ENCODE measurements at places on chromosomes 1 and 21.
A peak's percentile ranks its signal among the peaks of the same experiment; 100 is the strongest.

DNA sequence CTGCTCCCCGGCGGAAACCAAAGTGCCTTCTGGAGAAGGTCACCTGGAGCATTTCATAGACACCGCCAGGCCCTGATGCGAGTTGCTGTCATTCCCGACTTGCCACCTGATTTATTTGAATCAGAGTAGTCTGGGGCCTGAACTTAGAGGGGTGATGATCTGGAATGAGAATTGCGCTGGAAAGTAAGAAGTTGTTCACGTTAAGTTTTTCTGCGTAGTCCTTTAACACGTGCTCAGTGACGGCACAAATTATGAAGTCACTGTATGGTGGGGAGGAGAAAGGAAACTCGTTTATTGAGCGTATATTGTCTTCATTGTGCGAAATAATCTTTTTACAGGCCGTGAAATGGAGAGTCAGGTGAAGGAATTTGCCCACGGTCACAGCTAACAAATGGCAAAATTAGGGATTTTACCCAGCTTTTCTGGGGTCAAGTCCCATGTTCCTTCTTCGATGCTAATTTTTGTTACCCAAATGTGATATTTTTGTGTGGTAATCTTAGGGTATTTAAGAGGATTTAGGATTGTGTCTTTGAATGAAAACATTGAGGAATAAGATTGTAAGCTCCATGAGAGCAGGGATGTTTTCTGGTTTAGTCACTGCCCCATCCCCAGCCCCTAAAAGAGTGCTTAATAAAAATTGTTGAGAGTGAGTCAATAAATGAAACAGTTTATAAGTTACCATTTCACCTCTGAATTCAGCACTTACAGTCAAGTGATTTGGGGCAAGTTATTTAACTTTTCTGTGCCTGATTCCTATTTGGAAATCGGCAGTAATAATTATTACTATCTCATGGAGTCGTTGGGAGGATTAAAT is 46.4 kb upstream of the NBL1 start:
- peak; percentile 51 for DNase-seq

GRCh38 chr1:216379441-216379840 is 43.8 kb downstream of the USH2A start:
- no peak for DNase-seq

- DNase-seq: no peak
Measured at GRCh38 chr1:202150187-202150586, 5.7 kb upstream of the ARL8A start.

- no peak for DNase-seq
Measured at GRCh38 chr1:107184888-107185287, 44.0 kb downstream of the NTNG1 start.

- no peak for DNase-seq
Measured at GRCh38 chr1:241611063-241611462, 29.1 kb downstream of the CHML start.

DNA sequence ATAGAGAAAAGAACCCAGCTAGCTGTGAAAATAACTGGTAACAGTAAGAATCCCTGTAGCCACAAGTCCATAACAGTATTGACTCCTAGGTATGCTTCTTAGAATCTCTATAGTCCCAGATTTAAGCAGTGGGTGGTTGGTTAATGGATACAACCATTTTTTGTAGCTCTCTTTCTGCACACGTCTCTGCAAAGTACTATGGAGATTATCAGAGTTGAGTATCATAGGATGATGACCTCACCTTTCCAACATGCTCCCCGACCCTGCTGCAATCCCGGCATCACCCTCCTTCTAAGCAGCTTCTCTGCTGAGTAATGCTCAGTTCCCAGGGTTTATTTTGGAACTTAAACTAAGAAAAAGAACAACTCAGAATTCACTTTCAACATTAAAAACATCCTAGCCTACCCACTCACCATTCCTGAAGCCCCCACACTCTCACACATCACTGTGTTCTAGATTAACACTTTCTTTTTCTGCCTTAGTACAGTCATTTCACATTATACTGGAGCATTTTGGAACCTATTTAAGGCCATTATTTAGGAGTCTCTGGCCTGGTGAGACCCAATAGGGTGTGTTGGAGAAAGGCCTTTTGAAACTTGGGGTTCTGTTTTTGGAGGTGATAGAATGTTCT is 2.7 kb downstream of the MLLT11 start:
- DNase-seq: no peak

DNA sequence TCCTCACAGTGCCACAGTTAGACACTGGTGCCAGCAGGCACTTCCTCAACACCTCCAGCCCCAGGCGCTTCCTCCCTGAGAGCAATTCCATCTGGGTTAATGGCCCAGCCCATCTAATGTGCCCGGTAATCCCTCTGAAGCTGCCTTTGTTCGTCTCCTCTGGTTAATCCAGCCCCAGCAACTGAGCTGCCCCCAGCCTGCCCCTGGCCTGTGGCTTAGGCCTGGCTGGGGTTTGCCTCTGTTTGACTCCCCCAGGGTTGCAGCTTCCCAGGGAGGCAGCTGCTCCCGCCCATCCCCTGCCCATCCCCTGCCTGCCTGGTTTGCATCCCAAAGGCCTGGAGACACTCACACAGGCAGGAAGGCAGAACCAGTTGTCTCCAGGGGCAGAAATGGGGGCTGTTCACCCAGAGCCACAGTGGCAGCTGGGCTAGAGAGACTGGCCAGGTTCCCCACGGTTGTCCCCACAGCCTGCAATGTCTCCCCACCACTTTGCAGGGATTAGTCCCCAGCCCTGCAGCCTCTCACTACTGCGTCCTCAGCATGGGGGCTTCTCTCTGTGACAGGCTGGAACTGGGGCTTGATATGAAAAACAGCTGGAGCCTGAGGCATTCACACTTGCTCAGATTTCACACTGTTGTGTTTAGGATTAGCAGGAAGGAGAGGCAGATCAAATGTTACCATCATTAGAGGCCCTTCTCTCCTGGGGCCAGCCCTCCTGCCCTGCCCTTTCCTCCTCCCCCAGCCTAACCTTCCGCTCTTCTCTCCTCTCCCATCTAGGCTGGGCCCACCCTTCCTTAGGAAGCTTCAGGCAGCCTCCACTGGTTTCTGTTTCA is 120.2 kb downstream of the TLR5 start:
- no peak for DNase-seq

DNA sequence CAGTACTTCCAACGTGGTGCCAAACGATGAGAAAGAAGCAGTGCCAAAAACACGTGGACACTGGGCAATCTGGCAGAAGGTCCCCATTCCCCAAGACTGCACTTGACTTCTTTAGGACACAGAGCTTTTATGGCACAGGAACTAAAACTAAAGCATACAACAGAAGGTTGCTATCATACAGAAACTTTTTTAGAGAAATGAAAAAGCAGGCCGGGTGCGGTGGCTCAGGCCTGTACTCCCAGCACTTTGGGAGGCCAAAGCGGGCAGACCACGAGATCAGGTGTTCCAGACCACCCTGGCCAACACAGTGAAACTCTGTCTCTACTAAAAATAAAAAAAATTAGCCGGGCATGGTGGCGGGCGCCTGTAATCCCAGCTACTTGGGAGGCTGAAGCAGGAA is 43.0 kb downstream of the GNB1 start:
- no peak for DNase-seq

- no peak for DNase-seq
Measured at GRCh38 chr1:158059984-158060383, 66.5 kb downstream of the KIRREL1 start.

- no peak for DNase-seq
Measured at GRCh38 chr1:68197461-68197860, 34.9 kb downstream of the WLS start.

DNA sequence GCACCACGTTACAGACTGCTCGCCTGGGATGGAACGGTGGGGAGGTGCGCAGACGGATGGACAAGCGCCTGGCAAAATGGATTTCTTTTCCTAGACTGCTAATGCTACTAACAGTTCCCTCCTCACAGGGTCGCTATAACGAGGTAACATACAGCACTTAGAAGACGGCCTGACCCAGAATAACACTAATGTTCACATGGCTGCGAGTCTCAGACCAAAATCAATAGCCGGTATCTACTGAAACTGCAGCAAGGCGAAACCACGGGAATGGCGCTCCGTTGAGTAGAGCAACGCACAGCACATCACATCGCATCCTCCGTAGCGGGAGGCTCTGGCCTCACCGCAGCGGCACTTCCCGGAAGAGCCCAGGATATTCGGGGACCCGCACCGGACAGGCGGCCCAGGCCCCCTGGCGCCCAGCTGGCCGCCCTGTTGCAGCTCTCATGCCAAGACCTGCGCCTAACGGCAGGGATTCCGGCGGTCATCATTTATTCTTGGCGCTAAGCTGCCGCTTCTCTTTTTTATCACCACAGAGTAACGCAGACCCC is 46.6 kb downstream of the VPS26C start:
- DNase-seq: no peak

- DNase-seq: no peak
Measured at GRCh38 chr1:230087028-230087716, 20.1 kb downstream of the GALNT2 start.

- DNase-seq: no peak
Measured at GRCh38 chr1:182080040-182080439, 18.5 kb upstream of the ZNF648 start.

DNA sequence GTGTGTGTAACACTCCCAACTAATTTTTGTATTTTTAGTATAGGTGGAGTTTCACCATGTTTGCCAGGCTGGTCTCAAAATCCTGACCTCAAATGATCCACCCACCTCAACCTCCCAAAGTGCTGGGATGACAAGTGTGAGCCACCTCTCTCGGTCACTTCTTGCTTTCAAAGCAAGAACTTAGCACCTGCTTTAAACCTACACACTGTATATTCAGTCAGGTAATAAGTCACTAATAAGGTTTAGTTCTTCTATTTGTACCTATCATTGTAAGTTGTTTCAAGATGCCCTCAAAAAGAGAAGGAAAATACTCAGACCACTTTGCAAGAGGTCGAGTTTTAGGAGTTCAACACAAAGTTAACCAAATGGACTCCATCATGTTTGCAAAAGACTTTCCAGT is 431.3 kb downstream of the MRPL39 start:
- no peak for DNase-seq

GRCh38 chr1:93619507-93620171 is 62.0 kb downstream of the BCAR3 start:
- no peak for DNase-seq

GRCh38 chr1:33334081-33334552 is 13.2 kb upstream of the A3GALT2 start:
- no peak for DNase-seq

DNA sequence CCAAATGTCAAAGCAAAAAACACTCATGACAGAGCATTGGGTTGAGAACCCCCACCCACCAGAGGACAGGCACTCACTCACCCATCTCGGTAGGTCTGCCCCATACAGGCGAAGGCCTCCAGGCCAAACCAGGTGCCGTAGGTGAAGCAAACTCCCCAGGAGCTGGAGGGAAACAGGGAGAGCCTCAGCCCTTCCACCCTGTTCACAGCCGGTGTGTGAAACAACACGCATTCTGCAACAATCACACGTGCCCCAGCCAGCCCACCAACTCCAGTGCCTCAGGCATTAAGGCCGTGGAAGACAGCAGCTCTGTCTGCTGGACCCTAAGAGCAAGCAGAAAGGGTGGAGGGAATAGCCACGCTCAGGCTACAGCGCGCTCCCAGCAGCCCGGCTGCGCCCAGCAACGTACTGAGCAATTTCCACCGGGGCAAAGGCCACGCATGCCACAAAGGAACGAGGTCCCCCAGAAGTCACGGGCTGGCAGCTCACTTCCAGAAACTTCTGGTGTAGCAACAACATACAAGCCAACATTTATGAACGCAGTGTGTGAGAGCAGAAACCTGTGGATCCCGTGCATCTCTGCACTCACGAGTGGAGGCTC is 11.4 kb upstream of the SPATC1L start:
- DNase-seq: no peak

GRCh38 chr1:234544087-234544579 is 65.2 kb upstream of the TARBP1 start:
- no peak for DNase-seq

DNA sequence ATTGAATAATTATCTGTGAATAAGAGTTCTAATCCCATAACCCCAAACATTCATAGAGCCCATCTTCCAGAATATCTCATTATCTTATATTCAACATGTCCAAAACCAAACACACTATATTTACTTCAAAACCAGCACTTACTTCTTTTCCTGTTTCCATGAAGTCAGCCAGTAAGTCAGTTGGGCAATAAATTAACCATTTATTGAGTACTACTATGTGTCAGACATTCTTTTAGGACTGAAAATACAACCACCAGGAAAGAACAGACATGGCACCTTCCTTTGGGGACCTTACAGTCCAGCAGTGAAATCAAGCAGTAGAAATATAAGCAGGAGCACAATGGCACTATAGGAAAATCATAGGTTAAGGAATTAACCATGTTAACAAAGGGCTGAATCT is 8.8 kb downstream of the AK5 start:
- DNase-seq: no peak

- no peak for DNase-seq
Measured at GRCh38 chr1:163528710-163529348, 207.1 kb downstream of the NUF2 start.

DNA sequence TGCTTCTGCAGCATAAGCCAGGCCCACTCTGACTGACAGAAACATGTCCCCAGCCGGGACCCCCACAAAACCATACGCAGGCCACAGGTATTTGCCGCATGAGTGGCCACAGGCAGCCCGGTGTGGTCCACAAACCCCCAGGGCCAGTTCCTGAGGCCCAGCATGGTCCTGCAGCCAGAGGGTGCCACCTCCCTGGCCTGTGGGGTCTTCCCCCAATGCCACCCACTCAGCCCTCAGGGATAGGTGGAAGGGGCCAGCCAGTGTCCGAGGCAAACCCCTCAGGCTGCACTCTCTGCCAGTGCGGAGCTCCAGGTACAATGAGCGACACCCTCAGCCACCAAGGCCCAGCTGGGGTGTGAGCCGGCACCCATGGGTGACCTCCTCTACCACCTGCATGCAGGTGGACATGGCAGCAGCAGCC is 43.5 kb downstream of the UBE2G2 start:
- no peak for DNase-seq

- no peak for DNase-seq
Measured at GRCh38 chr1:197180252-197180878, 33.9 kb upstream of the ASPM start.

DNA sequence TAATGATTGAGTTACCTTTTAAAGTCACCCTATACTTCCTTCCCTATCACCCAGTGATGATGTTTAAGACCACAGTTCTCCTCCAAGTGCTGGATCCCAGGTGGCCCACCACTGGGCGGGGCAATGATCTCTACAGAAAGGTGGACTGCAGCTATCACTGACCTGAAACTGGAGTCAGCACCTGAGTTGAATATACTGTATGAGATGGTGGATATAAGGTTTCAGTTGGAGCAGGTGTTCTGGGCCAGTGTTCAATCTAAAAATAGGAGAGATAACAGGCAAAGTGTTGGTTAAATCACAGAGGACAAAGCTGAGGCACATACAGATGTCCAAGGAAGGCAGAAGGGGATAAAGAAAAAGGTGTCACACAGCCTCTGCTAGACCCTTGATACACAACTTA is 96.6 kb downstream of the SIPA1L2 start:
- DNase-seq: no peak

DNA sequence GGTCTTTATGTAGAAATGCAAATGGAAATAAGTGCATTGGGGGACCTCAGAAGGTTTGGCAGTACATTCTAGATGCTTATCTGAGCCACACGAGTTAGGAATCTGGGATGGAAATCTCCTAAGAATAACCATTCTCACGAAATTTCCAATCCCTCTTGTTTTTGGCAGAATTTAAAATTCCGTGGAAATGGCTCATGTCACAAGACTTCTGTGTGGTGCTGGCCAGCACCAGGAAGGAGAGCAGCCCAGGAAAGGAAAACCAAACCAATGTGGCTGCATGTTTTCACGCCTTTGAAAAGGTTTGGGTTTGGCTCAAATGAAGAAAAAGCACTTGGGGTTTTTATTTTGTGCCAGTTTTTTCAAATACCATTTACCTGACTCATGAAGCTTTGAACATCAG is 80.1 kb upstream of the KCNK2 start:
- DNase-seq: no peak

GRCh38 chr1:212106286-212106792 is 70.8 kb downstream of the DTL start:
- DNase-seq: no peak

Data from stimulated activated CD4-positive, alpha-beta T cell treated with anti-CD3 and anti-CD28 coated beads, Interleukin-15, amount 100 ng/mL, for 1 hour (primary cell).